ENCODE measurements at places on chromosomes 11 and 22.

GRCh38 chr11:109894242-109894641 lies 198.9 kb upstream of the ZC3H12C start:
- no peak for DNase-seq

DNA sequence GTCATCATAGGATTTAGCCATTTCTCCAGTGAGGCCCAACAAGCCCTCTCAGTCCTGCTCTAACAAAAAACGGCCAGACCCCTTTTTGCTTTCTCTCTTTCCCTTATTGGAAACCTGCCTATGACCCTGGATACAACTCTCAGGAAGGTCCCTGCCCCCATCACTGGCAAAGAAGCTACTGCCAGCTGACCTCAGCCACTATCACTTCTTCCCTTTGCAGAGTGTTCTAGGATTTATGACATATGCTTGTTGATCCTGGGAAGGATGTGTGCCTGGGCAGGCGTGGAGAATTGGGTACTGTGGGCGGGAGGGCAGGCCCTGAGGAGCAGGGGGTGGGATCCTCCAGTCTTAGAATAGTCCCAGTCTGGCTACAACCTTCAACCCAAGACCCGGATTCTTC lies 7.5 kb downstream of the PGAP2 start:
- DNase-seq = no peak

- peak; percentile 85 for DNase-seq
Measured at GRCh38 chr11:65425971-65426838, 3.6 kb downstream of the NEAT1 start.

DNA sequence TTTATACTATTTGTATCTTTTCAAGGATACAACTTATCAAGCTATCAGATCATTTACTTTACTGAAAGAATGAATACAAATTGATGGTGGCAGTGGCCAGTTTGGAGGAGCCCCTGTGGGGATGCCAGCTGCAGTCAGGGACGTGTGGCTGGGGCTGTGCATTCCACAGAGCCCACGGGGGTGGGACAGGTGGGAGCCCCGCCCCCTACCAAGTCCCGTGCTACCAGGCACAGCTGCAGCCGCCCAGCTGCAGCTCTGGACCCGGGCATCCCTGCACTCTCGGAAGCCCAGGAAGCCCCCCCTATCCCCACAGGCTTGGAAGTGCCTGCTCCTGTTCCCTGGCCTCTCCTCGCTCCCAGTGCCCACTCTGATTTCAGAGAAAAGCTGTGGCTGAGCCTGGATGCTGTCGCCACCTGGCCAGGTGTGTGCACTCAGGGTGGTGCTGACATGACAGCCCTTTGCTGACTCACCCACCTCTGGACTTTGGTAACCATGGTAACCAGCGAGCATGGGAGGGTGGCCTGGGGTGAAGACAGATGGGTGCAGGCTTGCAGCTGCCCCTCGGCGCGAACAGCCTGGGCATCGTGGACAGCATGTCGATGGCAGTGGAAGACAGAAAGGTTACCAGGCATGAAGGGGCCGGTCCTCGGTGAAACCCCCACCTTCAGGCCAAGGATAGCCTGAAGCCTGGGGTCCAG lies 138.1 kb downstream of the SBF2 start:
- DNase-seq = peak; percentile 4

- DNase-seq = no peak
Measured at GRCh38 chr22:44972363-44973083, 37.3 kb downstream of the PHF21B start.

GRCh38 chr11:722346-722811 lies 16.3 kb downstream of the EPS8L2 start:
- no peak for DNase-seq

DNA sequence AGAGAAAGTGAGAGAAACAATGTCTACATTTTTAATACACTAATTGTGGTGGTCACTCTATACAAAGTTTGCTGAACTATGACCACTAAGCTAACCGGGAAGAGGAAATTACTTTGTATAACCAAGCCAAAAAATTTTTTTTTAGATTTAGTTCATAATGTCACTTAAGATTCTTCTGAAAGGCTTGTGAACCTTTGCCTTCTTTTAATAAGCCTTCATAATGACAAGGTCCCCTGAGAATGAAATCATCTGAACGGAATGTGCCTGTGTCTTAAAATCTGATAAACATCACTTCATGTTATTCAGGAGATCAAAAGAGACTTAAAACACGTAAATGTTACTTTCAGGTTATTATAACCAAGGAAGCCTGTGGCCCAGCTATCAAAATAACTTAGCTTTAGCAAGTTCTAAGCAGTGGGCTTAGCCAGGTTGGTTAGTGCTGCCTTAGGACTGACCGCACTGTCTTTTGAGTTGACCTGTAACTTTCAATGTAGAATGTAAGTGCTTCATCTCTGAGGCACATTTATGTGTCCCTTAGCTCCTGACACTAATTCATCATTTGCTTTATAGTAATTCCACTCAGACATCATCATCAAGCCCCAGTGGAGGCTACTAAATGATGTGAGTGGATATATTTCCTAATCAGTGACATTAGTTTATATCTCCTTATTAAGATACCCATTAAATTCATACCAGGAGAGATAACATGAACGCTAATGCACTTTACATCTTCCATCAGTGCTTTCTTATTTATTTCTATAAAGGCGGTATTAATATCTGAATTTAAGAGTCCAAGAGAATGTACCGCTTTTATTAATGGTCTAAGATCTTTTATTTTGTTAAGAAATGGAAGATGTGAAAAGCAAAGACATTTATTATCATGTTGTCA lies 122.5 kb downstream of the WNT11 start:
- peak; percentile 10 for DNase-seq

GRCh38 chr22:27988704-27989103 lies 69.6 kb upstream of the PITPNB start:
- no peak for DNase-seq

- DNase-seq = no peak
Measured at GRCh38 chr22:36971341-36972125, 47.7 kb downstream of the TST start.

GRCh38 chr11:65868076-65868667 lies 4.4 kb downstream of the EFEMP2 start:
- DNase-seq = no peak

DNA sequence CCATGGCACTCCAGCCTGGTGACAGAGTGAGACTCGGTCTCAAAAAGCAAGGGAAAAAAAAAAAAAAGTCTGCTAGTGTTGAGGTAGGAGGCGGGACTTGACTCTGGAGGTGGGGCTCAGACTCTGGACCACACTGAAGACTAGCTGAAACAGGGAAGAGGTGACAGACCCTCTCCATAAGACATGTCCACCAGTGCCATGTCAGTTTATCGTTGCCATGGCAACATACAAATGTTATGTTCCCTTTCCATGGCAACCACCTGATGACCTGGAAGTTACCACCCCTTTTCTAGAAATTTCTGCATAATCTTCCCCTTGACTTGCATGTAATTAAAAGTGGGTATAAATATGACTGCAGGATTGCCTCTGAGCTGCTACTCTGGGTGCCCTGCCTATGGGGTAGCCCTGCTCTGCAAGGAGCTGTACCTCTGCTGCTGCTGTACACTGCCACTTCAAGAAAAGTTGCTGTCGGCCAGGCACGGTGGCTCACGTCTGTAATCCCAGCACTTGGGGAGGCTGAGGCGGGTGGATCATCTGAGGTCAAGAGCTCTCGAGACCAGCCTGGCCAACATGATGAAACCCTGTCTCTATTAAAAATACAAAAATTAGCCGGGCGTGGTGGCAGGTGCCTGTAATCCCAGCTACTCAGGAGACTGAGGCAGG lies 55.1 kb downstream of the KIAA1671 start:
- DNase-seq = no peak

DNA sequence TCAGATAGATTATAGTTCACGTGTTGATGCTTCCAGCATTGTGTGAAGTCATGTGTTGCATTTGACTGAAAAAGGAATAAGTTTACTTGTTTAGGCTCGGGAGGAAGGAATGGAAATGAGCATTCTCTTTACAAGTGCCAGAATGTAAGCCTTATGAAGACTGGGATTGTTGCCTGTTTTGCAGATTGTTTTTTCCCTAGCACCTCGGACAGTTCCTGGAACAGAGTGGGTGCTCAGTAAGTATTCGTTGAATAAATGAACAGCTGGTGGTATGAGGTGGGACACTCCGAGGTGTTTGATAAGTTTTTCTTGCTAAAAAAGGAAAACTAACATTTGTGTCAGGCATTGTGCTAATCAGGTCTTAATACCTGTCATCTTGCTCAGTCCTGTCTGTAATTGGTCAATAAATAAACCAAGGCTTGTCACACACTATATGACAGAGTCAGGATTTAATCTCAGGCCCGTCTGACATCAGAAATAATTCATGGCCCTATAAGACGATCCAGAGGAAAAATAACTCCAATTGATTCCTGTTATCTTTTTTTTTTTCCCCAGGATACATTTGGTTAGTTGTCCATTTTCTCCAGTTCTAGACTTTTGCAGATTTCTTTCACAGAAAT lies 304.7 kb downstream of the NELL1 start:
- no peak for DNase-seq

DNA sequence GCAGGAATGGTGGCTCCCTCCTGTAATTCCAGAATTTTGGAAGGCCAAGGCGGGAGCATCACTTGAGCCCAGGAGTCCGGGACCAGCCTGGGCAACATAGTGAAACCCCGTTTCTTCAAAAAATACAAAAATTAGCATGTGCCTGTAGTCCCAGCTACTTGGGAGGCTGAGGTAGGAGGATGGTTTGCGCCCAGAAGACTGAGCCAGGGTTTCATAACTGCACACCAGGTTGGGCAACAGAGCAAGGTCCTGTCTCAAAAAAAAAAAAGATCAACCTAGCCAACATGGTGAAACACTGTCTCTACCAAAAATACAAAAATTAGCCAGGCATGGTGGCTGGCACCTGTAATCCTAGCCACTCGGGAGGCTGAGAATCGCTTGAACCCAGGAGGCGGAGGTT lies 6.4 kb downstream of the A4GALT start:
- no peak for DNase-seq

GRCh38 chr11:30826911-30827310 lies 240.8 kb upstream of the MPPED2 start:
- DNase-seq = no peak

- no peak for DNase-seq
Measured at GRCh38 chr11:57498540-57498939, 17.0 kb downstream of the SLC43A1 start.

DNA sequence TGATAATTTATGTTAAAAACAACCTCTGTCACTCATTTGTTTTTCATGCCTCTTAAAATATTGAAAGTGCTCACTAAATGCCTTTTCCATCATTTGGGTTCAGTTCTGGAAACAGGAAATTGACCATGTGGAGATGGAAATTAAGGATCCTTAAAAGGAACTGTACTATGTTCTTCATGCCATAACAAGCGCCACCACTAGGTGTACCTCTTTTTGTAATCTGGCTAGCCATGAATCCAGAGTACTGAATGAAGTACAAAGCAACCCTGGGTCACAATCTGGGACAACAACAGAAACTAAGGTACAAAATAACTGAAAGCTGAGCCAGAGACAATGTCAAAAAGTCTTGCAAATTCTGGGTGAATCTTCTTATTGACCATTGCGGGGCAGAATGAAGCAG lies 559.1 kb downstream of the FAM181B start:
- no peak for DNase-seq

GRCh38 chr22:31327806-31328543 lies 18.2 kb downstream of the PATZ1 start:
- no peak for DNase-seq

DNA sequence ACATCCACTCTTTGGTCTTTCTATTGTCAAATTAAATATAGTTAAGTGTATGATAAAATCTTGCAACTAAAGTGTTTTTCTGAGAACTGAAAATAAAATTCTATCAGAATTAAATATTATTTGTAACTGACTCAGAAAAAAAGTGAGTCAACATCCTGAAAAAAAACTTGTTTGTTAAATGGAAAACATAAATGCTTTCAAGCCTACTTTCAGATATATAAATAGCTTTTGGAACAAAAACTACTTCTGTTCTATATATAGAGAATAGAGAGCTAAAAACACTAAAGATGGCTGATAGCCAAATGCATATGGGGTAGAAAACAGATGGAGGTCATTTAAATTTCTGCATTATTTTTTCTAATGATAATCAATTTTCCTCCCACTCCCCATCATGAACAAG lies 61.8 kb downstream of the PIK3C2A start:
- DNase-seq = peak; percentile 17

- DNase-seq = no peak
Measured at GRCh38 chr11:13784441-13784840, 116.0 kb downstream of the FAR1 start.

GRCh38 chr11:37595845-37596244 lies 997.8 kb upstream of the RAG2 start:
- no peak for DNase-seq

DNA sequence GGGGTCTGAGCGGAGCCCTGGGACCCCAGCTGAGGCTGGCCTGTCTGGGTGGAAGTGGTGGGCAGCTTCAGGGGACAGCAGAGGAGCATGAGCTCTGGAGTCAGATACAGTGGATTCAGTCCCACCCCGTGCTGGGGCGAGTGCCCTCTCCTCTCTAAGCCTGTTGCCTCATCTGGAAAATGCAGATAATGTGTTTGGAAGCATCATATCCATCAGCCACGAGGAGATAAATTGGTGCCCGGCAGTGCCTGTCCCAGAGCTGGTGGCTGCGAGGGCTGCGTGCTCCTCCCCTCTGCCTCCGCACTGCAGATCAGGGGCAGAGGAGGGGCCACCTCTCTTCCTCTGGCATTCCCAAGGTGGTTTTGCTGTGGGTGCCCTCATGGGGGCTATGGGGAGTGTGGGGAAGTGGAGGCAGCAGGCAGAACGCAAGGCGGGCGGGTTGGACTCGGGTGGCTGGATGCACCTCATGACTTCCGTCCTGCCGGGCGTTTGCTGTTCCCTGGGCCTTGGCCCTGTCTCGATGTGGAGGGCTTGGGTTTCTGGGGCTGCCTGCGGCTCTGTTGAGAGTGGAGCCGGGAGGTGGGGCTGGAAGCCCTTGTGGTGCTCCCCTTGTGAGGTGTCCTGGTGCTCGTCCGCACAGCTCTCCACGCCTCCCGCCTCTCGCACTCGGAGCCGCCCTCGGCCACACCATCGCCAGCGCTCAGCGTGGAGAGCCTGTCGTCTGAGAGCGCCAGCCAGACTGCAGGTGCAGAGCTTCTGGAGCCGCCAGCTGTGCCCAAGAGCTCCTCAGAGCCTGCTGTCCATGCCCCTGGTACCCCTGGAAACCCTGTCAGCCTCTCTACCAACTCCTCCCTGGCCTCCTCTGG lies 20.9 kb downstream of the MICALL1 start:
- no peak for DNase-seq

GRCh38 chr11:78841456-78842060 lies 266.9 kb upstream of the NARS2 start:
- DNase-seq = no peak

- no peak for DNase-seq
Measured at GRCh38 chr11:107757661-107758060, 45.8 kb upstream of the SLN start.

DNA sequence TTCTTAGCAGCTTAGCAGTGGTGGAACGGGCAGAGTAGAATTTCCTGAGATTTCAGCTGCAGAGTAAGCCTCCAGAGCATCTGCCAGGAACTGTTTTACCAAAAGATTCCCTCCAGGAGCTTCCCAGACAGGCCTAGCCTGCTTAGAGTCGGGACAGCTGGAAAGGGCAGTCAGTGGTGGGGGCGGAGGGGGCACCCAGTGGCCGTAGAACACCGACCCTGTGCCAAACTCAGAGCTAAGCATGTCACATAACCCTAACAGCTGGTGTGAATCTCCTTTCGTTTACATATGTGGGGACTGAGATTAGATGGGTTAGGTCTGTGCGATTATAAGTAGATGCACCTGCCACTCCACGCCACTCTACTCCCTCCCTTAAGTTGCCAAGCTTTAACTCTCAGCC lies 80.0 kb upstream of the CRTAM start:
- DNase-seq = no peak
